ENCODE measurements at places on chromosomes 1 and 21.

- no peak for DNase-seq
Observed at GRCh38 chr1:6271006-6271405, 10.1 kb upstream of the GPR153 start.

DNA sequence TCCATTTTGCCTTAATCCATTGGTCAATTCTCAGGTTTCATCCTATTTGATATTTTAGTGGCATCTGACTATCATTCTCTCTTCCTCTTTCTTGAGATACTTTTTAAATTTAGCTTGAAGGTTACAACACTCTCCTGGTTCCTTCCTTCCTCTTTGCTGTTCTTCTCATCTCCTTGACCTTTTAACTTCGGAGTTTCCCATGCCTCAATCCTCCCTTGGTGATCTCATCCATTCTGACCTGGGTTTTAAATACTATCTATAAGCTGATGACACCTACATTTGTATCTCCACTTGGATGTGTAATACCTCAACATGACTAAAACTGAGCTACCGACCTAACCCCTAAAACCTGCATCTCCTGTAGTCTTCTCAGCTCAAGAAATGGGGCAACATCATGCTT lies 4.8 kb upstream of the ZNF687 start:
- no peak for DNase-seq

GRCh38 chr1:43366179-43366578 lies 1.6 kb downstream of the ELOVL1 start:
- no peak for DNase-seq

DNA sequence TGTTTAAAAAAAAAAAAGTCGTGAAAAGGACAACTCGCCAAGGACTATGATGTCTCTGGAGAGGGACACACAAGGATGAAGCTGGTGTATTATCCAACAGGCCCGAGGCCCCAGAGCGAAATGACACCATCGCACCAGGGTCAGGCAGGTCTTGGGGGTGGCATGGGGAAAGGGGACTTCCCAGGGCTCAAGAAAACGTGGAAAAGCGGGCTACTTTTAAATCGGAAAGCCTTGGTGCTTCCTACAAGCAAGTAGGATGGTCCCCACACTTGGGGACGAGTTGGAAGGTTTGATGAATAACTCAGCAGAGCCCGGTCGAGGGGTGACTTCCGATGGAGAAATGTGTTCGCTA lies 505 bp upstream of the GNPAT start:
- no peak for DNase-seq

- no peak for DNase-seq
Observed at GRCh38 chr21:41768437-41769042, 1.7 kb upstream of the RIPK4 start.

- DNase-seq, result no peak
Observed at GRCh38 chr1:95876276-95876675, 642.3 kb downstream of the RWDD3 start.

DNA sequence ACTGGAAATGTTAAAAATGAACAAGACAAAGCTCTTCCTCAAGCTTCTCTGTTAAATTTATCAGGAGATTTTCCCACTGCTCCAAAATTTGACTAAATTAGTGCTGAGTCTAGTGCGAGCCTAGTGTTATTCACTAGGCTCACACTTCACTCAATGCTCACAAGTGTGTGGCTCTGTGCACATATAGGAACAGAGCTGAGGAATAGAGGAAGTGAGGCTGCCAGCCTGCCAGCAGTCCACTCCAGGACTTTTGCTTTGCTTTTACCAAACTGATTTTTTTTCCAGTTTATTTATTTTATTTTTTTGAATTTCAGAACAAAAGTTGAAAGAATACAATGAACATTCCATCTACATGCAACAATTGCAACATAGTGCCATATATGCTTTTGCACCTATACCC lies 87.2 kb downstream of the VAV3 start:
- no peak for DNase-seq

DNA sequence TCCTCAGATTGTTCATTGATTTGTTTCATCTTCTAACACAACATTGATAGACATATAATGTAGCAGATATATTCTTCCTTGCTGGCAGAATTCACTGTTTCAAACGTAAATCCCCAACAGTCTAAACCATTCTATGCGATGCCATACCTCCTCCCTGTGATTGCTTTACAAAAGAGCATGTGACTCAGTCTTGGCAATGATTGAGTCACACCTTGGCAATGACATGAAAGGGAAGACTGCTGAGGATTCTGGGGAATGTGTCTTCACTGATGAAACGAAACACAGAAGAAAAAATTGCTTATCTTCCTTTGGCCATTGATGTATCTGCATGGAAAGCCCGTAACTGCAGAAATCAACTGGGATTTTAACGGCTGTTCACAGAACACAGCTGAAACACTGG lies 409.6 kb upstream of the ZRANB2 start:
- DNase-seq, result no peak

GRCh38 chr1:165629848-165630628 lies 996 bp upstream of the MGST3 start:
- no peak for DNase-seq

GRCh38 chr1:108208724-108209446 lies 8.7 kb upstream of the SLC25A24 start:
- DNase-seq, result no peak

- DNase-seq, result no peak
Observed at GRCh38 chr21:26845066-26845758, at the start of gene ADAMTS1. Gene ADAMTS1 (minus strand): TSS chr21:26845409. CDS start chr21:26844954, 455 bp downstream.

DNA sequence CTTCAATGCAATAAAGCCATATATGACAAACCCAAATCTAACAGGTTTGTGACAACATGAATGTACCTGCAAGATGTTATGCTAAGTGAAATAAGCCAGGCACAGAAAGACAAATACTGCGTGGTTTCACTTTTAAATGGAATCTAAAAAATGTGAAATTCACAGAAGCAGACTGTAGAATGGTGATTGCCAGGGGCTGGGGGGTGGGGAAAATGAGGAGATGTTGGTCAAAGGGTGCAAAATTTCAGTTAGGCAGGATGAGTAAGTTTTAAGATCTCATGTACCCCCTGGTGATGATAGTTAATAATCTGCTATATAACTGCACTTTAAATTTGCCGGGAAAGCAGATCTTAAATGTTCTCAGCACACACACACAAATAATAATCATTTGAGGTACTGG lies 160.5 kb downstream of the PTBP2 start:
- no peak for DNase-seq

GRCh38 chr1:172351754-172352161 lies 68.7 kb upstream of the C1orf105 start:
- no peak for DNase-seq

- DNase-seq, result no peak
Observed at GRCh38 chr1:156384007-156384406, 15.0 kb downstream of the RHBG start.

All from esophagus squamous epithelium (tissue), 5 donors.